AML-193 (cell line): ENCODE measurements at places on chromosomes 7 and 10.

GRCh38 chr10:110758898-110759297 lies 112.8 kb upstream of the PDCD4 start:
- no peak for DNase-seq

GRCh38 chr10:49090696-49091380 lies 24.5 kb downstream of the VSTM4 start:
- no peak for DNase-seq

- peak; percentile 91 for DNase-seq
Measured at GRCh38 chr7:113071465-113071864, 15.2 kb downstream of the GPR85 start.

- DNase-seq: peak; percentile 52
Measured at GRCh38 chr10:132637477-132638129, 100.0 kb downstream of the INPP5A start.

GRCh38 chr7:148026713-148027112 lies 563.9 kb upstream of the C7orf33 start:
- no peak for DNase-seq

- DNase-seq: peak; percentile 72
Measured at GRCh38 chr10:59907918-59908807, 1.8 kb upstream of the CCDC6 start.

- no peak for DNase-seq
Measured at GRCh38 chr7:141071855-141072547, 1.9 kb upstream of the TMEM178B start.

- no peak for DNase-seq
Measured at GRCh38 chr7:130700760-130701159, 14.4 kb upstream of the TSGA13 start.

DNA sequence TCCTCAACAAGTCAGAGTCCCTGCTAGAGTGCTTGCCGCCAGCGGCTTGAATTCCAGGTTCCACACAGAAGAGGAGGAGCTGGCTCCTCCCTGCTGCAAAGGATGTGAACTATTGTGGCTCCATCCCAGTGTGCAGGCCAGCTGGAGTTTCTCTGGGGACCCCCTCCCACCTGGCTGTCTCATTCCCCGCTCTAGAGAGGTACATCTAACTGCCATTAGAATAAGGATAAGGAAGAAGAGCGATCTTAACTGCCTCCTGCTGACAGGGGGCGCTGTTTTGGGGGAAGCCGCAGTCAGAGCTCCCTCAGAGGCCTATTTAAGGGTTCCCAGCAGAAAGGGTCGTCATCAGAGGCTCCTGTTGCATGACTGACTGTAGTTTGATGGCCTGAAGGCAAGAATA lies 40.8 kb upstream of the HECW1 start:
- DNase-seq: no peak
